ENCODE measurements at places on chromosomes 13 and 19.

- DNase-seq = no peak
Observed at GRCh38 chr19:40397568-40397906, 7.6 kb upstream of the HIPK4 start.

DNA sequence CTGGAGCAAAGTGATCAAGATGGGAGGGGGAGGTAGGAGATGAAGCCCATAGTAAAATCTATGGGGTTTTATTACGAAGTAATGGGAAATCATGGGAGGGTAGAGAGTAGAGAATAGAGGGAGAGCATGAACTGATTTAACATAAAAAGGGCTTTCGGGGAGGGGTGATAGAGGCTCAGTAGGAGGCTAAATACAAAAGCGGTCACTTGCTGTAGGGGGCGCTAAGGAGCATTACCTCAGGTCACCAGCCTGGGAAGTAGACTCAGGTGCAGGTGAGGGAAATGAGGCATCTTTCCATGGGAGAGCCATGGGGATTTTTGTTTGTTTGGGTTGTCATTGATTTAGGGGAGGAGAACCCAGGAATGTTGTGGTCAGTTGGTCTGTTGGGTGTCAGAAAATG is 14.1 kb downstream of the KRTDAP start:
- DNase-seq = peak; percentile 29

- DNase-seq = no peak
Observed at GRCh38 chr19:47353307-47353712, 4.2 kb downstream of the DHX34 start.

DNA sequence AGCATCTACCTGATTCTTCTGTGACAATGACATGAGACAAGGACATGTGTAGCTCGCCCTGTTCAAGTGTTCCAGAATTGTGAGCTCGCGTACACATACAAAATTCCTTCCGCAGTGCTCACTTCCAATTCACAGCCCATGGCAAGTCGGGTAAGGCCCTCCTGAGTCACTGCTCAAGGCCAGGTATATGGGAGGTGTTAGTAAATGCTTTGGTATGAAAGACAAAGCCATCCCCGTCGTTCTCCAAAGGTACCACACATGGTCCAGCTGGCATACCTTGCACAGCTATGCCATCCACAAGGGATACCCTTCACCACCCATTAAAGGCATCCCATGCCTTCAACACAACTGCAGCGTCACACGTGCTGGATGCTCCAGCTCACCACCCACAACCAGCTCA is 4.4 kb upstream of the ELL start:
- DNase-seq = no peak

DNA sequence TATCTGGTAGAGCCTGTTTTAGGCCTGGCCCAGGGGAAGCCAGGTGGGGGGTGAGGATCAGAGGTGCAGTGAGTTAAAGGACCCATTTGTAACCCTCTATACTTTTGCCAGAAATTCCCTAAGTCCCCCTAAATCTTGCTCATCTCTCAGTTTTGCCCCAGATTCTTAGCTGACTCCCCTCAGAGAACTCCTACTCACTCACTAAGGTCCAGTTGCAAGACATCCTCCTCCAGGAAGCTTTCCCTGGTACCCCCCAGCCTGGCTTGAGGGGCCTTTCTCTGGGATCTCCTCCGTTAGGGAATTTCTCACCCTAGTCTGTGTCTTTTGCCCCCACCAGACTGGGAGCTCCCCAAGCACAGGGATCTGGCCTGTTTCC is 1.9 kb downstream of the TSKS start:
- no peak for DNase-seq

DNA sequence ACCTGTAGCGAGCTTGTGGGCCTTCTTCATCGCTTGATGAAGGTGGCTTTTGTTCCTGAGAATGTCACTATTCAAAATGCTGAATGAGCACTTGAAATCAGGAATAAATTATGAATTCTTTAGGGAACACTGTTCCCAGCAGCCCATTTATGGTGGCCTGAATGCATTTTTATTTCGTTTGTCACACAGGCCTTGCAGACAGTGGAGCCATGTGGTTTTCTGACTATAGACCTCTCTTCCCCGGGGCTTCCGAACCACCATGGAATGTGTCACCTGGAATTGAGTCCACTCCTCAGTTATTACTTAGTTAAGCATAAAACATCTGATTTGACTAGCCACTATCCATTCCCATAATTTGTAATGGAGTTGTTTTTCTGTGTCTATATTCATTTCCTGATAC is 396.9 kb downstream of the IRS2 start:
- DNase-seq = no peak

- DNase-seq = no peak
Observed at GRCh38 chr13:30128591-30128990, 178.8 kb downstream of the KATNAL1 start.

GRCh38 chr13:99624936-99625540 is 123.8 kb downstream of the TM9SF2 start:
- DNase-seq = no peak

DNA sequence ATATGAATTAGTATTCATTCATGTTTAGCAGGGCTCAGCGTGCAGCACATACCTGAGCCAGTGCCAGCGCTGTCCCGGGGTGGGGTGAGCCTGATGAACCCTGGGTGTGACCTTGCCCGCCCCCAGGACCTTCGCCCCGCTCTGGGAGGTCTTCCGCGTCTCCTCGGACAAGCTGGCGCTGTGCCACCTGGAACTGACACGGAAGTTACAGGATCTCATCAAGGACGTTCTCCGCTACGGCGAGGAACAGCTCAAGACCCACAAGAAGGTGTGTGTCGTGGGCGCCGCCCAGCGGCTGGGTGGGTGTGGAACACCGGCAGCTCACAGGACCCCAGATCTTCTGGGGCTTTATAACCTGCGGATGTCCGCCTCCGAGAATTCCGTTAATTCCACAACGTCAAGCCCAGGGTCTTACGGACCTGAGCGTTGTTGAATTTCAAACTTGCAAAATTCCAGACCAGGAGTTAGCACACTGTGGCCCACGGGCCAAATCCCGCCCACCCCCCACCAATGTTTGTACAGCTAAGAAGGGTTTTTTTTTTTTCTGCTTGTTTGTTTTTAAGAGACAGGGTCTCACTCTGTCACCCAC is 15.4 kb downstream of the FCHO1 start:
- DNase-seq = peak; percentile 62

DNA sequence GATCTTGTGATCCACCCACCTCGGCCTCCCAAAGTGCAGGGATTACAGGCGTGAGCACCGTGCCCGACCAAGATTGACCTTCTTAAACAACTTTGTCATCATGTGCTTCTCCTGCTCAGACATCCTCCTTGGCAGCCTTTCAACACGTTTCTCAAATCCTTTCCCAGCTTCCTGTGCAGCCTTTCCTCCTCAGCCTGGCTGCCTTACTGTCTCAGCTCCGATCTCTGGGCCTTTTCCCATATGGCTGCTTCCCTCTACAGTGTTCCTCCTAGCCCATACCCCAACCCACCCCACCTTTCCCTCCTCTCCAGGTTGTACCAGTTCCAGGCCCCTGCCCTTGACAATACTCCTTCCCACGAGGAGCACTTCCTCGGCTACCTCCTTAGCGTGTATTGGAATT is 7.2 kb downstream of the PHF11 start:
- no peak for DNase-seq

DNA sequence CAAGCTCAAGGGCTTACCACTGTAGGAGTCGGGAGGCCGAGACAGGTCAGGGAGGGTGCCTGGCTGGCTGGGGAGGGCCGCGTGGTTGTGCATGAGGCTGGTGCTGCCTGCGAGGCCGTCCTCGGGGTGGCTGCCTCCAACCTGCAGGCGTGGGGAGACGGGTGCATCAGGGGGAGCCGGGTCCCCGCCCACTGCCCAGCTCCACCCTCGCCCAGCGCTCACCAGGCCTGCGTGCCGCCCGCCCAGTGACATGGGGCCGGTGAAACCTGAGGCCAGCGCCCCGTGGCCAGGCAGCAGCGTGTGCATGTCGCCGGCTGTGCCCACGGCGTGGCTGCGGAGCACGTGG is 13.8 kb upstream of the UQCR11 start:
- DNase-seq = no peak

Measured in stimulated activated naive CD8-positive, alpha-beta T cell treated with anti-CD3 and anti-CD28 coated beads, Interleukin-15, Interleukin-2, amounts not matched to agents 100 U/mL and 50 U/mL, for 24 hours (primary cell).